Activated CD4-positive, alpha-beta T cell treated with anti-CD3 and anti-CD28 coated beads, Interleukin-10, Interleukin-2, amounts not matched to agents 100 ng/mL and 50 ng/mL, durations not matched to agents 16 hours and 8 hours (primary cell): ENCODE measurements at places on chromosomes 3 and 15.

- no peak for DNase-seq
These were observed 32.8 kb upstream of the MFSD1 start for GRCh38 chr3:158768881-158769543.

DNA sequence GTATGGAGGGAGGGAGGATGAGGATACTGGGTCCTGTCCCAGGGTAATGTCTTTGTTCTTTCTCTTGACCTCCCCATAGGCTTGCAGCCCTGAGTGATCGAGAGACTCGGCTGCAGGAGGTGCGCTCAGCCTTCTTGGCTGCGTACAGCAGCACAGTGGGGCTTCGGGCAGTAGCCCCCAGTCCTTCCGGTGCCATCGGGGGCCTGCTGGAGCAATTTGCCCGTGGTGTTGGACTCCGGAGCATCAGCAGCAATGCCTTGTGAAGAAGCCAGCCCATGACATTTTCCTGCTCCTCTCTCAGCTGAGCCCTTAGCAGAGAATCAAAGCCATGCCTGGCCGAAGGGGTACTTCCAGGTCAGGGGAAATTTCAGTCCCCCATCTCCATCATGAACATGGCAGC is 1.9 kb upstream of the CPNE9 start:
- no peak for DNase-seq

- no peak for DNase-seq
These were observed 797.6 kb downstream of the ROBO2 start for GRCh38 chr3:77837456-77838025.

DNA sequence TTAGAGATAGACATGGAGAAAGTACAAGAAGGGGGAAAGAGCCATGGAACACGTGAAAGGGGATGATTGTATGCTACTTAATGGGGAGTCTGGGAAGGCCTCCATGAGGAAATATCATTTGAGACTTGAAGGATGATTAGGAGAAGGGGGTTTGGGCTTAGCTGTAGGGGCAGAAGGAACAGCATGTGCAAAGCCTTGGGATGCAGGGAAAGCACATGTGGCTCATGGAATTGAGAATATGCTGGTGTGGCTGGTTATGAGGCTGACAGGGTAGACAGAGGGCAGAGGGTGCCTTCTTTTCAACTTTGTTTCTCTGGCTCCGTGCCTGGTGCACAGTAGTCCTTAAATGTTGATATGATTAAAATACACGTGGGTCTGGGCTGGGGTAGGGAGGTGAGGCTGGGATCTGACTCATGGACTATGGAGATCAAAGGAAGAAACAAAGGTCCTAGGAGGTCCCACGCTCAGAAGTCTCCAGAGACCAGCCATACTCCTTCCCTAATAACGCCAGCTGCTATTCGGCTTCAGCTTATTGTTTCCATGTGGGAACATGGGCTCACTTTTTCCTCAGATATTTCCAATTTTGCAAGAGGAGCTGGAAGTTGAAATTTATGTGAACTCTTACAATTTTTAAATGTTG is 1.1 kb downstream of the GTF2E1 start:
- no peak for DNase-seq

- DNase-seq = peak; percentile 53
These were observed 85.5 kb upstream of the CDV3 start for GRCh38 chr3:133487920-133488540.

GRCh38 chr15:99966815-99967214 is 233.6 kb upstream of the LYSMD4 start:
- DNase-seq = no peak

GRCh38 chr15:81275711-81276392 is 48.1 kb downstream of the STARD5 start:
- DNase-seq = no peak

- DNase-seq = no peak
These were observed 208.5 kb downstream of the EPHA3 start for GRCh38 chr3:89315750-89316470.

GRCh38 chr3:196406811-196407470 is 25.3 kb downstream of the UBXN7 start:
- DNase-seq = no peak

DNA sequence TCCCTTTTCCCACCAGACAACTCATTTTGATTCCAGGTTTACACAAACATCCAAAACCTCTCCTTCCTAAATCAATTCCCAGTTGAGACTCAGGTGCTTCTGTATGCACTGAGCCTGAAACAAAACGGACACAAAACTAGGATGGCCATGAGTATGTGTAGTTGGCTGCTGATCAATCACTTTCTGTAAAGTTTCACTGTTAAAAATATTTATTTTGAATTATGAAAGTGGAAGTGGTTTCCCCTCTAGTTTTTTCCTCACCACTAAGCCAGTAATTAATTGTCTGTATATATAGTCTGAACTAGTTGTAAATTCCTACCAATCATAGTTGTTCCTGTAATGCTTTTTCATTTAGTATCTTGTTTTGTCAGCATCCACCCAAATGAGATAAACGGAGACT is 51.7 kb upstream of the TSPAN3 start:
- no peak for DNase-seq

DNA sequence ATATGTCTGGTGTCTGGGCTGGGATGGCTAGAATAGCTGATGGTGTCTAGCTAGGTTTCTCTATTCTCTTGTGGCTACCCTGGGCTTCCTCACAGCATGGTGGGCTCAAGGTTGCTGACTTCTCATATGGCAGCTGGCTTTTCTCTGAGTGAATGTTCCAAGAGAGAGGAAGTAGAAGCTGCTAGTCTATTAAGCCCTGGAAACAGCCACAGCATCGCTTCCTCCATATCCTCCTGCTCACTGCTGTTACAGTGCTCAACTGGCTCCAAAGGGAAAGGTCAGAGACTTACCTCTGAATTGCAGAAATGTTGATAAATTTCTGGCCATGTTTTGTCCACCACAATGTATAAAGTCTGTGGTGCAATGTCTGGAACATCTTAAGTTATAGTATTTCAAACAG is 299.9 kb upstream of the ADAMTS9 start:
- no peak for DNase-seq

- DNase-seq = no peak
These were observed 360.2 kb downstream of the MAGI1 start for GRCh38 chr3:65678516-65678915.

- no peak for DNase-seq
These were observed 81.4 kb upstream of the SLC25A26 start for GRCh38 chr3:66139415-66139814.

DNA sequence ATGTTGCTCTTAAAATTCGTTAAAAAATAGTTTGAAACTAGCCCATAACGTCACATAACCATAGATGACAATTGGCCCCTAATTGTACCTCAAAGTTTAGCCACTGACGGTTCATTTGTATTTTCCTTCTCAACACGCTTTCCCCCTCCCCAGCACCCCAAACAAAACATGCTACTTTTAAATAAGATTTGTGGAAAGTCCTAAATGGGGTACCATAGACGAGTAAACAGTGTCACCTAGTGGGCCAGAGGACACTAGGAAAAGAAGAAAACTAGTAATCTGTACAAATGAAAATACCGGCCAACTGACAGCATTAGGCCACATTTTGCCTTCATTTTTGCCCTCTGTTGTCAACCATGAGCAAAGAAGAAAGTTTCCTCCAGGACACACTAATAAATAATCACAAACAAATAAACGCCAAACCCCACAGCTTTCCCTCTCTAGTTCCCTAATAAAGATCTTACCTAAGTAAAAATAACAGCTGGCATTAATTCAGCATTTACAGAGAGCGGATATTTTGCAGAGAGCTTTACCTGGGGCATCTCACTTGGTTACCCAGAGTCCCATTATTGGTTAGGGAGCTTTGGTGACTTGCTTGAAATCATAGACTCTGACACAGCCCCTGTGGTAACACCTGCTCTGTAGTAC is 175.1 kb upstream of the ATP11B start:
- no peak for DNase-seq

- peak; percentile 50 for DNase-seq
These were observed 31.8 kb downstream of the FSTL1 start for GRCh38 chr3:120418866-120419490.

DNA sequence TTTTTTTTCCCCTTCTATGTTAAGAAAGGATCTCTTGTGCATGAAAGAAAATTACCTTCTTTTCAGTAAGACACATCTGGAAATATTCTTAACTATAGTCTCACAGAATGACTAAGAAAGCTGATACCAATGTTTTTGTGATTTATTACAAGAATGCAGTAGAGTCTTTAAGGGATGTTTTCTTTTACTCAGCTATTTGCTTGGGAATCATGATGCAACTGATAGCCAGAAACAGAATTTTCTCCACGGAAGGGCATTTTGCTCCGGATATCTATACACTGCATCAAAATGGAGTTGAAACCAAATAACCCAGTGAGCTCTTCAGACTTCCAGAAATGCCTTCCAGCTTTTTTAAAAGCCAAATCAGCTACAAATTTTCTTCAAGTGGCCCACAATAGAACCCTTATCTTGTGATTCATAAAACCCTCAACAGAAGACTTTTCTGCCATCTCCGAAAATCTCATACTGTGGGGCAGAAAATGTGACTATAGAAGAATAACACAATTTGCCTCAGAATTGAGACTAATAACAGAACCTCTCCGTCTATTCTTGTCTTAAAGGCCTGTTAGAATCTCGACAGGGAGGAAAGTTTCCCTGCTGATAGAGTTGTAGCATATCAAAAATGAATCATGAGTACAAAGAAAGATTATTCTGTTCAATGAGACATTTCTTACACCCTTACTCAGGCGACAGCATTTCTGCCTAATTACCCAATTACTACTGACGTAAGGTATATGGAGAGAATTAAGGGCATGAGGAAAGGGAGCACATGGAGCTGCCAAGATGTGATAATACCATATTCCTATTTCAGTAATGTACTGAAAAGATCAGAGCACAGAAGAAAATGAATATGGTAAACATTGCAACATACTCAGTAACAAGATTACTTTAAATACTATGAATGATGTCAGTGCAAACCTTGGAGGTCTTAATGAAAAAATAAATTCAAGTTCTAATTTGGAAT is 900.1 kb downstream of the ROBO1 start:
- DNase-seq = no peak

DNA sequence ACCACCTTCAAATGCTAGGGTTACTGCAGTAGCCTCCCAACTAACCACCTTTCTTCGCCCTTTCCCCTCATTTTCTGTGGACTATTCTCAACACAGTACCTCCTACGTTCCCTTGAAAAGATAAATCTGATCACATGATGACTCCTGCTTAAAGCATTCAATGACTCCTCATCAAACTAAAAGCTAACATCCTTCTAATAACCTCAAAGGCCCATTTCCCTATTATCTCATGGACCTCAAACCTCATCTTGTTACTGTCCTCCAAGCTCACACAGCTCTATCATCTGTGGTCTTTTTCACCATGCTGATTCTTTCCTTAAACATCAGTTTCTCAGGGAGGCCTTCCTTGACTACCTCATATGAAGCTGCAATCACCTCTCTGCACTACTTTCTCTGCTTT is 29.6 kb downstream of the GADL1 start:
- no peak for DNase-seq

- no peak for DNase-seq
These were observed 56.4 kb downstream of the TMCC1 start for GRCh38 chr3:129837065-129837642.

DNA sequence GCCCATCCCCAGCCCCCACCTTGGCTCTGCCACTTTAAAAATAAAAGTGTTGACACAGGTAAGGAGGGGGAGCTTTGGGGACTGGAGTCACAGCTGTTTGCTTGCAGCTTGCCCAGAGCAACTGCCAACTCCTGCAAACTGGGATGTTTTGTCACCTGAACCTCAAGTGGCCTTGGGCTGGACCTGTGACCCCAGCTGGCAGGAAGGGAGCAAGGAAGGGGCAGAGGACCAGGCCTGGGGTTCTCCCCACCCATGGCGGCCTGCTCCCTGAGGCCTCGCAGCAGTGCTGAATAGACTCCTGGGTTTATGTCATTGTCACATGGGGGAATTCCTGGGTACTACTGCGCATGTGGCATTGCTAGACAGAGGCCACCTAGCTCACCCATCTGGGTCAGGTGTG is 246.9 kb upstream of the TLE3 start:
- no peak for DNase-seq
